ENCODE measurements at places on chromosomes 7 and 10. TPM values are rescaled to one million over a fixed set of nuclear protein-coding genes. Genes with fewer than 3 reads are reported as not detected.

DNA sequence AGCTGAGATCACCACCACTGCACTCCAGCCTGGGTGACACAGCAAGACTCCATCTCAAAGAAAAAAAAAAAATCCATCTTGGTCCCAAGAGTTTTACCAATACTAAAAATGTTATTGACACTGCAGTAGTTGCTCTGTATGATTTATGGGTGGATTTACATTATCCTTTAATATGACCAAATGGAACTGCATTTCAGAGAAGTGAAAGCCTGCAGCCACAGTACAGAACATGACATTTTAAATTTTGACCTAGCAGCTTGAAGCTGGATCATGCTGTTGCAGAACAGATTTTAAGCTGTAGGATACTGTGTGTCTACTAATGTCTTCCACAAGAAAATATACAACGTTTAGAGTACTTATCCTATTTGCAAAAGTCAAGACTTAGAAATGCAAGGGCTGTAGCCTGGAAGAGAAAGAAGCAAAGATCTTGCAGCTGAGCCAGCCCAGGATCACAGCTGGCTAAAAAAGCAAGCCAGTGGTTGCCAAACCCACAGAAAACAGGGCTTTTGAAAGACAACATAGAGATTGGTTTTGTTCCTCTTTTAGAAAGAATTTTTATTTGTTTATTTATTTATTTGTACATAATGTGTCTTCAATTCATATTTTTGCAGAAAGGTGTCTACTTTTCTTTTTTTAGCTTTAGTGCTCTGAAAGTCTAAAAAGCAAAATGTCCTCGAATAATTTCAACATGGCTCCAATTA lies 55.2 kb upstream of the WNT16 start:
- no peaks in the 10 kb centered on the region for H3K4me1 ChIP-seq
- H3K27ac ChIP-seq: no peak overlapping the region
- no peak for DNase-seq
- no peak overlapping the region for H3K4me3 ChIP-seq

GRCh38 chr10:133438711-133439273 lies 14.4 kb upstream of the SPRN start:
- H3K27me3 ChIP-seq: no peaks in the 10 kb centered on the region
- no peak overlapping the region for H3K4me3 ChIP-seq
- no peaks in the 10 kb centered on the region for H3K4me1 ChIP-seq
- DNase-seq: no peak
- H3K27ac ChIP-seq: no peak overlapping the region

DNA sequence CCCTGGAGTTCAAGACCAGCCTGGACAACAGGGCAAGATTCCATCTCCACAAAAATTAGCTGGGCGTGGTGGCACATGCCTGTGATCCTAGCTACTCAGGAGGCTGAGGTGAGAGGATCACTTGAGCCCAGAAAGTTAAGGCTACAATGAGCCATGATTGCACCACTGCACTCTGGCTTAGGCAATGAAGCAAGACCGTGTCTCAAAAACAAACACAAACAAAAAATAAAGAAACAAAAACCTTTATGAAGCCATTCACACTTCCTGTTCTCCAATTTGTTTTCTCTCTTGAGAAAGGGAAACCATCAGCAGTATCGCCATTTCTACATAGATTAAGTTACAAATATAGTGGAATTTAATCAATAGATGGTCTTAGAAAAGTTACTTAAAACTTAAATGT lies 19.8 kb downstream of the YME1L1 start:
- no peaks in the 10 kb centered on the region for H3K27me3 ChIP-seq
- DNase-seq: no peak
- peaks cover 53% of the 10 kb centered on the region for H3K36me3 ChIP-seq

DNA sequence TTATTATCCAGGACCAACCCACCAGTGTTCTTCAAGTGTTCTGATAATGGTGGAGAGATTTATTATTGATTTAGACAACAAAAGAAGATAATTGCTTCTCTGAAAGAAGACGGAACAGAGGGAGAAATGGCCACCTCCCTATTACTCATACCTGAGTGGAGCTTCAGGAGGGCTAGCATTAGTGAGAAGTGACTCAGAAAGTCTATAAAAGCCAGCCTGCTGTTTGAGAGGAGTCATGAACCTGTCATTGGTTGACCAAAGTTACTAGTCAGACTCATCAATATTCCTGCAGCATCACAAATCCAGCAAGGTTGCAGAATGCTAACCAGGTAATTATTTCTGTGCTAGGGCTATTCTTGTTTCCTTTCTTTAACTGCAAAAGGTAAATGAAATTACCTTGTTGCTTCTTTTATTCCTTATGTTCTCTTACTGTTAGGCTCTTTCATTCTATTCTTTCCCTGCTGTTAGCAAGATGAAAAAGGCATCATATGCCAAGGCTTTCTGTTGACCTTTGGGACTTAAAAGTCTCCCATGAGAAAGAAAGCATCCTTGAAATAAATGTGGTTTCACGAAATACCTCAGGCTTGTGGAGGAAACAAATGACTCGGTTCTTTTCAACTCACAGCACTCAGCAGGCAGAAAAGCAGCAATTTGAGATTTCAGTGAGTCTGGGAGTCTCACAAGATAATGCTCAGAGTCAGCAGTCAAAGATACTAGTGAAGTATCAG lies 256.4 kb upstream of the PHYHIPL start:
- no peak overlapping the region for H3K27ac ChIP-seq
- H3K4me3 ChIP-seq: no peak overlapping the region
- DNase-seq: no peak

- H3K27ac ChIP-seq: peak overlapping the region; percentile 64
- peaks cover 2% of the 10 kb centered on the region for H3K4me1 ChIP-seq
- H3K27me3 ChIP-seq: no peaks in the 10 kb centered on the region
- H3K36me3 ChIP-seq: no peaks in the 10 kb centered on the region
- peak overlapping the region; percentile 89 for H3K4me3 ChIP-seq
- DNase-seq: peak; percentile 79
These were observed 748 bp downstream of the PHTF2 start for GRCh38 chr7:77799078-77799964.

DNA sequence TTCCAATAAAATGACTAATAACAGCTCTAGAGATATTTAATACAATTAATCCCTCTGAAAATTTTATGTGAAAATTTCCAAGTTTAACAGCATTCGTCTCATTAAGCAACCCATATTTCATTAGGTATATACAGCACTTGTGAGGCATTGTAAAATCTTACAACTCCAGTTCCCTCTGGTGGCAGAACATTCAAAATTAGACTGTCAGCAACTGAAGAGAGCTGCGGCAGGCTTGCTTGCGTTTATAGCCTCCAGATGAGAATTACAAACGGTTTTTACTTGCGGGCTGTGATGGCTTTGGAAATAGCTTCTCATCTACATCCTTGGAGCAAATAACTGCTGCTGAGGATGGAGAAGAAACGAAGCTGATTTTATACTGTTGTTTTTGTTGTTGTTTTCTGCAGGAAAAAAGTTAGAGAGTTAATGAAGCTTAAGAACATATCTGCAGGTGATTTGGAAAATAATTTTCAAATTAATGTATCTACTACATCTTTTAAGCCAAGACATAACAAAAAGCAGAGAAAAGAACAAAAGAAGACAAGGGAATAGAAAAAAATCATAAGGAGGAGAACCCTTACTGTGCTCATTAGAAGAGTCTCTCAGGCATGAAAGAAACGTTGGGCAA lies 171.3 kb downstream of the MAGI2 start:
- no peaks in the 10 kb centered on the region for H3K4me1 ChIP-seq
- H3K4me3 ChIP-seq: no peak overlapping the region
- no peak for DNase-seq
- H3K27ac ChIP-seq: no peak overlapping the region

GRCh38 chr7:4883372-4884144 lies at the start of gene RADIL:
Gene RADIL, minus strand, starts transcription at chr7:4883716. Its CDS starts 5,577 bp downstream, at chr7:4878139.
- DNase-seq: peak; percentile 84
- H3K4me3 ChIP-seq: peak within 1 kb of the TSS; percentile 41
- no peaks in the 10 kb centered on the region for H3K4me1 ChIP-seq
- H3K36me3 ChIP-seq: no peaks in the 10 kb centered on the region
- H3K27me3 ChIP-seq: no peaks in the 10 kb centered on the region

DNA sequence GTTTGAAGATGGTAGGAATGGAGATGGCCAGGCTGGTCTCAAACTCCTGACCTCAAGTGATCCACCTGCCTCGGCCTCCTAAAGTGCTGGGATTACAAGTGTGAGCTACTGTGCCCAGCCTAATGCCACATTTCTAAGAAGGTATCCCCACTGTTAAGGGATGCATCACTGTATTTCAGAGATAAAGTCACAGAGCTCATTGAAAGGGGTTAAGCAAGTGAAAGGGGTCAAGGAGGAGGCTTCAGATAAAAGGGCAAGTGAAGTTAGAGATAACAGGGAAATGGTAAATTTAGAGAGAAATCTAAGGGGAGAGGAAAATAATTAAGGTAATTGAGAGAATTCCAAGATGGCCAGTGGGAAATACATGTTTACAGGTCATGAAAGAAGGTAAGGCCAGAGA lies 93.0 kb upstream of the SP4 start:
- no peaks in the 10 kb centered on the region for H3K27me3 ChIP-seq
- no peak for DNase-seq
- no peak overlapping the region for H3K27ac ChIP-seq
- H3K36me3 ChIP-seq: no peaks in the 10 kb centered on the region
- no peaks in the 10 kb centered on the region for H3K4me1 ChIP-seq
- no peak overlapping the region for H3K4me3 ChIP-seq

DNA sequence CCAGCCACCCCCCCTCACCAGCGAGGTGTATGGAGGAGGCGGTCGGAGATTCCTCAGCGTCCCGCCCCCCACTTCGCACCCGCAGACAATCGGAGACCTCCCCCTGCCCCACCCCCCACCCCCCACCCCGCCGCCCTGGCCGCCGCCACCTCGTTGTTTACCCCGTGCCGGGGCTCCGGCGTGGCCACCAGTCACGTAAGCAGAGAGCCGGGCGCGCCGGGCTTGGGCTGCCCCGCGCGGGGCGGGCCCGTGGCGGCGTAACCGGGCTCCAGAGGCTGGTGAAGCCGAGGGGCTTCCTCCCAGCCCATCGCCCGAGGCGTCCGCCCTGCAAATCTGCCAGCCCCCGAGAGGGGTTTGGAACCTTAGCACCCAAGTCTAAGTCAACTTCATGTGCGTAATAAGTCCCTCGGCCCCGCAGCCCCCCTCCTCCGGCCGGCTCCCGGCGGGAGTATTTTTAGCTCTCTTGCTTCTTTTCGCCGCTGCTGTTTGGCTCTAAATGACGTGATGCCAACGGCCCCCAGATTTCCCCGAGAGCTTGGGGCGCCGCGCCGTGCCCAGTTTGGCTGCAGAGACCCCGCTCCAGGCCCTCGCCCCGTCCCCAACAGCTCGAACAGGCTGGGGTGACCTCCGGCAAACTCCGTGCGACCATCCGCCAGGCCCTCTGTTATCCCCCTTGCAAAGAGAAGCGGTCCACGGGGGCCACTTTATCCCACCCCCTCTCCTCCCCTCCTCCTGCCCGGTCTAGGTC lies 2.7 kb downstream of the MXI1 start:
- H3K36me3 ChIP-seq: no peaks in the 10 kb centered on the region
- peaks cover 45% of the 10 kb centered on the region for H3K27me3 ChIP-seq
- peak overlapping the region; percentile 80 for H3K4me3 ChIP-seq
- H3K4me1 ChIP-seq: peaks cover 6% of the 10 kb centered on the region
- H3K27ac ChIP-seq: peak overlapping the region; percentile 2
- DNase-seq: no peak

- no peaks in the 10 kb centered on the region for H3K27me3 ChIP-seq
- no peaks in the 10 kb centered on the region for H3K36me3 ChIP-seq
- DNase-seq: no peak
- no peak overlapping the region for H3K27ac ChIP-seq
- no peaks in the 10 kb centered on the region for H3K4me1 ChIP-seq
- H3K4me3 ChIP-seq: no peak overlapping the region
These were observed 27.8 kb downstream of the NKX2-3 start for GRCh38 chr10:99560277-99561126.

GRCh38 chr10:103111031-103111917 lies 81.8 kb downstream of the NT5C2 start:
- no peak overlapping the region for H3K27ac ChIP-seq
- no peak for DNase-seq
- H3K4me1 ChIP-seq: no peaks in the 10 kb centered on the region
- H3K4me3 ChIP-seq: no peak overlapping the region

DNA sequence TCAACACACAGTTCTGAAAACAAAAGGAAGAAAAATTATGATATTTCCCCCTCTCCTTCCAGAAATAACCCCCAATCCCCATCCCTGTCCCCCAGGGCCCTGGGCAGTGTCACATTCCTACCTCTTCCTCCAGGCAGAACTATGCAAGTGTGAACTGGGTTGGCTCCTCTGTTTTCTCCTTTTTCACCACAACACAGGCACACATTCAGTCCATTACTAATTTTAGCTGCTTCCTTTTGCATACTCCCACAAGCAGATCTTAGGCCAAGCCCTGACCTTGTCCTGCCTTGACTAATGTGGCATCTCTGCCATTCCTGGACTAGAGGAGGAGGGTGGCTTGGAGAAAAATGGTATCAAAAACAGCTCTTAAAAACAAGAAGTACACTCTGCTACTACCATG lies 208.1 kb downstream of the HDAC9 start:
- H3K4me3 ChIP-seq: no peak overlapping the region
- H3K27me3 ChIP-seq: no peaks in the 10 kb centered on the region
- DNase-seq: no peak
- no peak overlapping the region for H3K27ac ChIP-seq
- no peaks in the 10 kb centered on the region for H3K36me3 ChIP-seq

DNA sequence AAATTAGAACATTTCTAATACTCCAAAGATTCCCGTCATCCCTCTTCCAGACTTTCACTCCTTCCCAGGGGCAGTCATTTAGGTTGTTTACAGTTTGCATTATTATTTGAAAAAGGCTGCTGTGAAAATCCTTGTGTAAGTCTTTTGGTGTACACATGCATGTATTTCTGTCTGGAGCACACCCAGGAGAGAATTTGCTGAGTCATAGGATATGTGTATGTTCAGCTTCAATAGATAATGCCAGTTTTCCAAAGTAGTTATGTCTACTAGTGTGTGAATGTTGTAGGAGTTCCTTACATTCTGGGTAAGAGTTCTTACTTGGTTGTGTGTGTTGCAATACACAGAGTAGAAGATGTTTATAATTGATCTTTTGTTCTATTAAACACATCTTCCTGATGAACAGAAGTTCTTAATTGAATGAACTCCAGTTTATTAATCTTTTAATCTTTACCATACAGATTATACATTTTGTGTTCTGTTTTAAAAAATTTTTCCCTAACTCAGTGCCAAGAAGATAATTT lies 25.3 kb downstream of the CROT start:
- H3K36me3 ChIP-seq: no peaks in the 10 kb centered on the region
- no peak for DNase-seq
- no peak overlapping the region for H3K4me3 ChIP-seq
- no peak overlapping the region for H3K27ac ChIP-seq

DNA sequence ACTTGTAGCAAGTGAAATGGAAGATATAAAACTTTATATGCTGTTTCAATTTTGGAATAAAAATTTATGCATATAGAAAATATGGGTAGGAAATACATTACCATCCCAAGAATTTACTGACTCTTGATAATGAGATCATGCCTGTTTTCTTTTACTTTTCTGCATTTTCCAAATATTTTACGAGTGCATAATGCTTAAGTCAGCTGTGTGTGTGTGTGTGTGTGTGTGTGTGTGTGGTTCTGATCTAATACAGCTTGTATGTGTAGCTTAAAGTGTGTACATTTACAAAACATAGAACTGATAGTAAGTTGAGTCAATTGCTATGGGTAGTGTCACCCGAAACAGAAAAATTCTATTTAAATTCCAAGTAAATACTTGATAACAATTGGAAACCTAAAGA lies 315.9 kb upstream of the LRRN3 start:
- no peaks in the 10 kb centered on the region for H3K36me3 ChIP-seq
- H3K4me3 ChIP-seq: no peak overlapping the region
- no peaks in the 10 kb centered on the region for H3K27me3 ChIP-seq
- H3K4me1 ChIP-seq: no peaks in the 10 kb centered on the region
- no peak overlapping the region for H3K27ac ChIP-seq

- H3K4me1 ChIP-seq: no peaks in the 10 kb centered on the region
- no peak overlapping the region for H3K27ac ChIP-seq
- no peaks in the 10 kb centered on the region for H3K27me3 ChIP-seq
- H3K36me3 ChIP-seq: no peaks in the 10 kb centered on the region
These were observed 97.1 kb upstream of the TMEM168 start for GRCh38 chr7:112887337-112887736.

The SFTPA2 gene
- polyA plus RNA-seq: not detected

The TMEM270 gene
- polyA plus RNA-seq: 0.26 TPM
